Hepatocyte (in vitro differentiated cells): ENCODE measurements at places on chromosomes 13 and 19.

DNA sequence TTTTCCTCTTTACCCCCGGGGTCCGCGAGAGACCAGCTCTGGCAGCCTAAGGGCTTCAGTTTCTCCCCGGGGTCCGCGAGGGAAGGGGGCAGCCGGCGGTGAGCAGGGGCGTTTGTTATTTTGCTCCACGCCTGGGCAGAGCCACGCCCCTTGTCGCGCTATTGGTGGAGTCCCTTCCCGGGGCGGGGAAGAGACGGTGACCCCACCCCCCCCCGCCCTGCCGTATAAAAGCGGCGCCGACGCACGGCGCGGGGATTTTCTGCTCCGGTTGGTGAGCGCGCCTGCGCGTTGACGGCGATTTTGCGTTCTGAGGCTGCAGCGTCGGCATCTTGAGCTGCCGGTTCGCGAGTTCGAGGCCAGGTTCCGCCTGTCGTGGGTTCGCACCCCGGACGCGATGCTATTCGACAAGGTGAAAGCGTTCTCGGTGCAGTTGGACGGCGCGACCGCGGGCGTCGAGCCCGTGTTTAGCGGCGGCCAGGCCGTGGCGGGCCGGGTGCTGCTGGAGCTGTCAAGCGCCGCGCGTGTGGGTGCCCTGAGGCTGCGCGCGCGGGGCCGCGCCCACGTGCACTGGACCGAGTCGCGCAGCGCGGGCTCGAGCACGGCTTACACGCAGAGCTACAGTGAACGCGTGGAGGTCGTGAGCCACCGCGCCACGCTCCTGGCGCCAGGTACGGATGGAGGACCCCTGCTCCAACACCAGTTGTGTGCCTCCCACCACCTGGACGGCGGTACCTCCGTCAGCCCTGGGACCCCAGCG is at the start of gene ARRDC2:
Gene ARRDC2 (plus strand): TSS at position 254 of the 757 bp plus-strand sequence. CDS start 141 bp downstream, at position 395.
- H3K4me1 ChIP-seq, result no peaks in the 10 kb centered on the region
- H3K27ac ChIP-seq, result peak within 1 kb of the TSS; percentile 3
- peak within 1 kb of the TSS; percentile 57 for H3K4me3 ChIP-seq
- H3K27me3 ChIP-seq, result no peaks in the 10 kb centered on the region
- H3K36me3 ChIP-seq, result no peaks in the 10 kb centered on the region
- DNase-seq, result peak; percentile 95

- H3K27ac ChIP-seq, result no peak overlapping the region
- H3K4me3 ChIP-seq, result no peak overlapping the region
- H3K36me3 ChIP-seq, result no peaks in the 10 kb centered on the region
- no peaks in the 10 kb centered on the region for H3K4me1 ChIP-seq
- no peaks in the 10 kb centered on the region for H3K27me3 ChIP-seq
Measured at GRCh38 chr13:23488442-23488841, 54.9 kb upstream of the SACS start.

DNA sequence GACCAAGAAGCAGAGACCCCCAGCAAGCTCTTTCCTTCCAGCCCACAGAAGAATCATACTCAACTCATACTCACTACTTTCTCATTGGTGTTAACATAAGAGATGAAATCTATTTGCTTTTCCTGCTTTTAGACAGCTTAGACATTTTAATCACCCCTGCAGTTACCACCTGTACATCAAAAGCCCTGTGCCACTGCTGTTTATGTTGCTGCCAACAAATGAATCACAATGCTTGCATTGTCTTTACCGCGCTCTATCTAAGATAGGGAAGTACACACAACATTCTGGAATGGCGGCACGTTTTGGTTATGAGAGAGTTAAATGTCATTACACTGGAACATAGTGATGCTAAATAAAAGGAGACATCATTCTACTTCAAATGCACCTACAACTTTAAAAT is 95.1 kb downstream of the ABCC4 start:
- H3K27ac ChIP-seq, result no peak overlapping the region
- no peaks in the 10 kb centered on the region for H3K36me3 ChIP-seq
- no peak for DNase-seq
- H3K4me1 ChIP-seq, result no peaks in the 10 kb centered on the region
- no peaks in the 10 kb centered on the region for H3K27me3 ChIP-seq

- no peaks in the 10 kb centered on the region for H3K36me3 ChIP-seq
- peak; percentile 55 for DNase-seq
- peak overlapping the region; percentile 14 for H3K27ac ChIP-seq
- H3K27me3 ChIP-seq, result no peaks in the 10 kb centered on the region
- no peak overlapping the region for H3K4me3 ChIP-seq
- peaks cover 15% of the 10 kb centered on the region for H3K4me1 ChIP-seq
Measured at GRCh38 chr19:32652894-32653598, 21.9 kb downstream of the ANKRD27 start.

- DNase-seq, result no peak
- no peaks in the 10 kb centered on the region for H3K27me3 ChIP-seq
- H3K36me3 ChIP-seq, result no peaks in the 10 kb centered on the region
- no peak overlapping the region for H3K27ac ChIP-seq
Measured at GRCh38 chr19:2261438-2262172, 5.4 kb upstream of the JSRP1 start.

GRCh38 chr19:13899393-13899792 is 6.5 kb downstream of the BRME1 start:
- H3K4me1 ChIP-seq, result peaks cover 4% of the 10 kb centered on the region
- no peaks in the 10 kb centered on the region for H3K27me3 ChIP-seq
- no peak for DNase-seq
- no peak overlapping the region for H3K4me3 ChIP-seq

DNA sequence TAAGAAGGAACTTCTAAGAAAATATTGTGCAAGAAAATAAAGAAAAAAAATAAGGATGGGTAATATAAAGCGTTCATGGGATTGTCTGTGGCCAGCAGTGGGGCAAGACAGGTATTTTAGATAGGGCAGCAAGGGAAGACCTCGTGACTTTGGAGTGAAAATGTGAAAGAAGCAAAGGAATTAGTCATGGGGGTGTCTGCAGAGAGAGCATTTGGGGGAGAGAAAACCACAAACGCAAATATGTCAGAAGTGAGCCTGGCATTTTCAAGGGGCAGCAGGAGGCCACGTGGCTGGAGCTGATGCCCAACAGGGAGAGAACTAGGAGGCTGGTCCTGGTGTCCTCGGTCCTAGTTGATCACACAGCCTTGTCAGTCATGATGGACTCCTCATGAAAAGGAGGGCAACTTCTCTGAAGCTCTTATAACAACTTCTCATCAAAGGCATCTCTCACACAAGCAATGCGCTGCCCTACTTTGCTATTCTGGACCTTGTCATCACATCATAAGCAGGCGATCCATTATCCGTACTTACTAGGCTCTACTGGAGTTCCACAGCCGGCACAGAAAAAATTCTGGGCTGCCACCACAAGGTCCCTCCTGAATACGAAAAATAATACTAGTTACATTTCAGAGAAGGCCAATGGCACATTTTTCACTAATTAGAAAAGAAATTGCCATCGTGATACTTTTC is 31.0 kb downstream of the RUBCNL start:
- H3K27me3 ChIP-seq, result no peaks in the 10 kb centered on the region
- H3K4me1 ChIP-seq, result no peaks in the 10 kb centered on the region
- no peak overlapping the region for H3K4me3 ChIP-seq
- no peak for DNase-seq
- no peak overlapping the region for H3K27ac ChIP-seq

DNA sequence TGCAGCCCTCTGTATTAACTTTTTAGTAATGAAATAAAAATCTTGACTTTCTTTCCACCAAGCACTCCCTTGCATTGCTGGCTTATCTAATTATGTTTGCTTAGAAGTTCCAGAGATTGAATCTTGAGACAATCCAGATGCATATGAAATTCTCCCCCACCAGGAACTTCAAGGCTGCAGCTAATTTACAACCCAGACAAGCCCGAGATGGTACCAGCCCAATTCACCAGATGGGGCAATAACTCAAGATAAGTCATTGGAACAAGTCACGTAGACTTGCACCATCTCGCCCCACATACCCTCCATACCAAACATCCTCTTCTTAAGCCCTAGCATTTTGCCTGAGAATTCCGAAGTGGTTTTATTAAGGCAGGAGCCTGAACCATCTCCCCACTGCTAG is 29.0 kb downstream of the UTP14C start:
- no peaks in the 10 kb centered on the region for H3K27me3 ChIP-seq
- no peaks in the 10 kb centered on the region for H3K36me3 ChIP-seq
- no peak overlapping the region for H3K4me3 ChIP-seq
- peak; percentile 59 for DNase-seq
- H3K27ac ChIP-seq, result peak overlapping the region; percentile 15

GRCh38 chr19:43504426-43505185 is at the start of gene PHLDB3:
PHLDB3 (minus strand) TSS chr19:43504746; CDS start chr19:43504118, 628 bp downstream.
- DNase-seq, result peak; percentile 77
- H3K36me3 ChIP-seq, result no peaks in the 10 kb centered on the region
- peak within 1 kb of the TSS; percentile 91 for H3K27ac ChIP-seq
- H3K4me1 ChIP-seq, result peaks cover 11% of the 10 kb centered on the region
- H3K4me3 ChIP-seq, result peak within 1 kb of the TSS; percentile 50

DNA sequence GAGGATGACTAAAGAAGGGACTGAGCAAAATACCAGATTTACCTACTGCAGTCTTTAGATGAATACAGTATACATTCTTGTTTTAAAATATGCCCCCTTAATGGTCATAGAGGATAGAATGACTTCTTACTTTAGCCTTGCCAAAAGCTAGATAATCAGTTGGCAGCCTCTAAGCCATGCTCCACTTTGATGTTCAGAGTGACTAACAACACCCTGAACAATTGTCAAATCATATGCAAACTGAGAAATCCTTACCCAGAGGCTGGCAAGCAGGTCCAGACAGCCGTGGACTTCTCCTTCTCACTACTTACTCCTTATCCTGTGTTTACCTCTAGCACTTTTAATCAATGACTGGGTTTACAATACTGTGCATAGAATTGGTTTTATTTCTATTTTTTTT is 23.6 kb upstream of the PHF11 start:
- DNase-seq, result no peak
- H3K27ac ChIP-seq, result no peak overlapping the region
- no peak overlapping the region for H3K4me3 ChIP-seq
- no peaks in the 10 kb centered on the region for H3K4me1 ChIP-seq
- H3K27me3 ChIP-seq, result no peaks in the 10 kb centered on the region
- H3K36me3 ChIP-seq, result no peaks in the 10 kb centered on the region
